ENCODE measurements at places on chromosomes 13 and 19. TPM values are rescaled to one million over a fixed set of nuclear protein-coding genes. Genes with fewer than 3 reads are reported as not detected.

C19orf33 gene
- total RNA-seq: 682 TPM

CCNA1 gene
- total RNA-seq: 0.28 TPM

EDNRB gene
- not detected for total RNA-seq

KLK14 gene
- 0.26 TPM for total RNA-seq

ZNF99 gene
- total RNA-seq: not detected

SPRED3 gene
- 2.6 TPM for total RNA-seq

OVOL3 gene
- 0.45 TPM for total RNA-seq

All from A549 treated with Hydrocortisone at 1 μM for 4 hours (cell line).